CD8-positive, alpha-beta T cell (primary cell): ENCODE measurements at places on chromosomes 6 and 20. TPM values are rescaled to one million over a fixed set of nuclear protein-coding genes. Genes with fewer than 3 reads are reported as not detected.

- DNase-seq: peak; percentile 25
These were observed 143.7 kb downstream of the DLL1 start for GRCh38 chr6:170147056-170147787.

DNA sequence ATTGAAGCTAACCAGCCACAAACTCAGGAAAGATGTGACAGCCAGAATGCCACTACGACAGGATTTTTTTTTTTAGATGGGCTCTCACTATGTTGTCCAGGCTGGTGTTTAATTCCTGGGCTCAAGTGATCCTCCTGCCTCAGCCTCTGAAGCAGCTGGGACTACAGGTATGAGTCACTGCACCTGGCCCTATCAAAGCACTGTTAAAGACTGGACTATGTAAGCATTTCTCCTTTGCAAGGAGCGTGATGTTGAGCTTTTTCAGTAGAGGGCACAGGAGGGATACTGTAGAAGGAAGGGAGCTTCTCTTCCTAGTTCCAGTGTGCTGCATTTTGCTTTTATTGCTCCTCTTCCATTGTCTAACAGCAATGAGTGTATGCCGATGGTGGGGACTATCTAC is 35.8 kb downstream of the ZBTB9 start:
- no peak for DNase-seq

DNA sequence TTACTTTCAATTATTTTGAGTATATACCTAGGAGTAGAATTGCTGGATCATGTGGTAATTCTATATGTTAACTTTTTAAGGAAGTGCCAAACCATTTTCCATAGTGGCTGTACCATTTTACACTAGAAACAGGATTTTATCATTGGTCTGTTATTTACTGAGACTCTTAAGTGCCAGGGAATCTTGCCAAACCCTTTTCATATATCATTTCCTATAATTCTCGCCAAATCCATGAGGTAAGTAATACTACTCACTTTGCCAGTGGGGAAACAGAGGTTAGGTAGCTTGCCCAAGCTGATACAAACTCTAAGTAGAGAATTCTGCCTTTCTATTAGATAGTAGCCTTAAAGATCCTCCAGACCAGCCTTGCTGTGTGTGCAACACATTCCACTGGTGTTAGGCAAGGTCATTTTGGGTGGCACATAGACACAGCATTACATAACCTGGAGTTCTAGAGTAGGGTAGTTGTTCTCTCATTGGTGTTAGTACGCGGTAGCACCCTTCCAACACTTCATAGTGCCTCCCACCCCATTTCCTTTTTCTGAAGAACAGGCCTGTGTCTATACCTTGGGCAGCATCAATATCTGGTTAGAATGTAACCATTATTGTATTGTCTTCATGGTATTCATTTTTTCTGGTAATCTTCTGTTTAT is 65.5 kb downstream of the ARID1B start:
- no peak for DNase-seq

GRCh38 chr6:136087986-136088385 is 162.1 kb downstream of the MTFR2 start:
- no peak for DNase-seq

- DNase-seq: no peak
These were observed 109.2 kb upstream of the RALGAPA2 start for GRCh38 chr20:20821484-20822260.

DNA sequence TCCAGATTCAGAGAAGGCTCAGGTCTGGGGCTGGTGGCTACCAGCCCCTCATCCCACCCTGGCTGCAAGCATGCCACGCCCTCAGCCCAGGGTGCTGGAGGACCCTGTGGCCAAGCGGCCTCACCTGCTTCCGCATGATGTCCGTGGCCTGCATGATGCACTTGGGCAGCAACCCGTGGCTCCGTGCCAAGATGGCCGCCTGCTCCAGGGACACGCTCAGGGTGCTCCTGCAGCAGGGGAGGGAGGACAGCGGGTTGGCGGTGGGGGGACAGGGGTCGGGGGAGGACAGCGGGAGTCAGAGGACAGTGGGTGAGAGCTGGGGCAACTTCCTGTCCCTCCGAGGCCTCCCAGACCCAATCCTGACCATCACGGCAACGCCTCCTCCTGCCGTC is 200.1 kb downstream of the PREX1 start:
- no peak for DNase-seq

GRCh38 chr6:53768636-53769035 is 26.2 kb upstream of the LRRC1 start:
- no peak for DNase-seq

- DNase-seq: no peak
These were observed 32.5 kb downstream of the POFUT1 start for GRCh38 chr20:32240205-32240604.

GRCh38 chr6:42400061-42400760 is 51.5 kb downstream of the TRERF1 start:
- DNase-seq: no peak

GRCh38 chr20:46773680-46774079 is 64.2 kb downstream of the SLC2A10 start:
- no peak for DNase-seq

DNA sequence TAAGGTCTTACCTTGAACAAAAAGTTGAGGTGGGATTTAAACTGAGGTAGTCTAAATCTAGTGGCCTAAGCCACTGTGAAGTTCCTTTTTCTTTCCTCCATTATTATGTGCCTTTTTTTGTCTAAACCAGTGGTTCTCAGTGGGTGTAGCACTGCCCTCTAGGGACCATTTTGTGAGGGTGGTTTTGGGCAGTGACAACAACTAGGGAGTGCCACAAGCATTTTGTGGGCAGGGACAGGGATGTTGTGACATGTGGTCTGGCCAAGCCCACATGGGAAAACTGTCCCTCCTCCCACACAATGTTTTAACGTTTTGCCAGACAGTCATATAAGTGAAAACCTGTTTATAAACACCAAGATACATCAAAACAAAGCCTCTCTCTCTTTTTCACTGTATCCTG is 899.4 kb upstream of the FLRT3 start:
- no peak for DNase-seq

- DNase-seq: no peak
These were observed 10.1 kb downstream of the HRH3 start for GRCh38 chr20:62209850-62210495.

DNA sequence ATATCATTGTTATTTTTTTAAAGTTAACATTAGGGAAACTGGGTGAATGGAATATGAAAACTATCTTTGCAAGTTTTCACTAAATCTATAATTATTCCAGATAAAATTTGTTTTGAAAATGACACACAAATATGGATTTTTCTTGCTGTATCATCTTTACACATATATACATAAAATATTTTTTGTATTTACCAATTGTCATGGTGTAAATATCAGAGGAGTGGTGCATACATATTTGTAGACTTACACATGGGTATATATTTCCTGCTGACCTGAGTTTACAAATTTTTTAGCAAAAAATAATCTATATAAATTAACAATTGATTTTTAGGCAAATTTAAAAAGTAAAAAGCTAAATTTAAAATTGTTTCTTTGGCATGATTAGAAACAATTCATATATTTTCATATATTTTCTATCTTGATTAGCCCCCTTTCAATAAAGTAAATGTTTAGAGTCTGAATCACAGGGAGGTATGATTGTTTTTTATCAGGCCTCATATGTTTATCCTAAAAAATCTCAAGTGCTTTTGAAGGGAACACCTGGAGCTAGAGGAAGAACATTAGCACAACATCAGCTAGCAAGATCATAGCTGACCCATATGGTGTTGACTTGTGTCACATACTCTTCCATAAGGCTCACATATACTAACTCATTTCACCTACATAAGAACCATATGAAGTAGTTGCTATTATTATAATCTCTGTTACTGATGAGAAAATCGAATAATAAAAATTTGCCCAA is 671.8 kb upstream of the GJE1 start:
- DNase-seq: no peak

The HM13 gene
- total RNA-seq: 106 TPM

The GABRR1 gene
- not detected for total RNA-seq

The COL20A1 gene
- total RNA-seq: 0.22 TPM

The C20orf141 gene
- not detected for total RNA-seq

The RIN2 gene
- not detected for total RNA-seq

The MARCKS gene
- 0.35 TPM for total RNA-seq

The SLC22A7 gene
- not detected for total RNA-seq

The FAM229B gene
- 3.3 TPM for total RNA-seq

The LY6G6C gene
- total RNA-seq: not detected

The ATXN1 gene
- 81.1 TPM for total RNA-seq
